ENCODE measurements at places on chromosomes 1 and 21.

DNA sequence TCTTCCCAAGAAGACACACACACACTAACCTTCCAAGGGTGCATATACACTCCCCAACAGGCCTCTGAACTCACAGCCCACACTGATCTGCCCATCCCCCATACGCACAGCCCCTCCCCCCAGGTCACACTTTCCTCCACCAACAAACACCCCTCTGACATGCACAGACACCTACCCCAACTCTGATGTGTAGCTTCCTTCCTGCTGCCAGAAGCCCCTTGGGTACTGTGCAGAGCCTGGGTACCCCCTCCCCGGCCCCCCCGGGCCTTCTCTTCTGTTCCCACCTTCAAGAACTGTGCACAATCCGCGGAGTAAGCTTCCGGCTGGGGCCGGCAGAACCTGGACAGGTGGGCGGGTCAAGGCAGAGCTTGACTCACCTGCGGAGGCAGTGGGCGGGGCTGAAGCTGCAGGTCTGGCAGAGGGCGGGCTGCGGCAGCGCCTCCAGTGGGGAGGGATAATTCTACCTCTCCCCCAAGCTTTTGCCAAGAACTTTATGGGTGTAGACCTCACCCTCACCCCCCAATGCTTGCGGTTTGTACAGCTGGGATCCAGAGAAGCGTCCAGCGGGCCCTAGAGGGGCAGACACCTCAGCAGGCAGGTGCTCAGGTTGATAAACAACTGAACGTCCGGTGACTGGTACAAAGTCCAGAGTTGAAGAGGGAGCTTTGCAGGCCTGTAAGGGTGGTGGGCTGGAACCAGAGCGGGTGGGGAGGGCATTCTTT, at the start of gene C1orf210:
Gene C1orf210 (minus strand): TSS at position 313 of the 722 bp plus-strand sequence. CDS start 2,311 bp downstream, outside the sequence.
- H3K36me3 ChIP-seq, result no peaks in the 10 kb centered on the region
- no peaks in the 10 kb centered on the region for H3K27me3 ChIP-seq
- no peaks in the 10 kb centered on the region for H3K4me1 ChIP-seq
- DNase-seq, result no peak
- H3K4me3 ChIP-seq, result no peak within 1 kb of the TSS

DNA sequence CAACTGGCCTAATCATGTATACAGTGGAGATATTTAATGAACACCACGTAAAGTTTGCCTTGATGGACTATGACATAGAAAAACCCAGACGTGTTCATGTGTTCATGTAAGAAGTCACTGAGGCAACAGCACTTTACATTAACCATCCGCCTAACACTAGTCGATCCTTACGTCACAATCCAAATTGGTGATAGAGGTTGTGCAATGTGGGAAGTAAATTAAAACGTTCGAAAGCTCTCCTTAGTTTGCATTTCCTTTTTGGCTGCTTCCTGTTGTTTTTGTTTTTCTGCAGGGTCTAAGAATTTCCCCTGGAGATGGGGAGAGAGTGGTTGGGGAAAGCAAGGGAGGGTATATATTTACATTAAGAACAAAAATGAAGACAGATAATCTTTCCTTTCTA, 587.5 kb upstream of the ADGRL2 start:
- H3K27me3 ChIP-seq, result no peaks in the 10 kb centered on the region
- no peaks in the 10 kb centered on the region for H3K4me1 ChIP-seq
- no peaks in the 10 kb centered on the region for H3K36me3 ChIP-seq
- no peak overlapping the region for H3K4me3 ChIP-seq

- H3K27ac ChIP-seq, result no peak overlapping the region
- H3K36me3 ChIP-seq, result peaks cover 3% of the 10 kb centered on the region
- H3K4me3 ChIP-seq, result no peak overlapping the region
- H3K27me3 ChIP-seq, result no peaks in the 10 kb centered on the region
- no peak for DNase-seq
These were observed 55.7 kb upstream of the UBE2U start for GRCh38 chr1:64147759-64148158.

DNA sequence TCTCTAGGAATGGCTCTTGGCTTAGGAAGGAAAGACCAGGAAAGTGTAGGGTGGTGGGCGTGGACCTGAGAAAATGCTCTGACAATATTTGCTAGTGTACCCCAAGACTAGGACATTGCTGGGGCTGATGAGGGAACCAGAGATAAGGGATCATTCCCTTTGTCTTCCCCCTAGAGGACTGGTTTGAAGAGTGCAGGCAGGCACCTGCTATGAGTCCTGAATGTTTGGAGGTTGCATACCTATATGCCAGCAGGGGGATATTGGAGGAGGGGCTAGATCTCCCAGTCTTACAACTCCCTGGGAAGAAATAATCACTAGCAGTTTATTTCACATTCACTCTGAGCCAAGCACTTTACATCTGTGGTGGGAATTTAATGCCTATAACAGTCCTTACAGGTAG, 6.0 kb upstream of the BCL10 start:
- H3K4me3 ChIP-seq, result no peak overlapping the region
- peaks cover 10% of the 10 kb centered on the region for H3K4me1 ChIP-seq
- H3K27me3 ChIP-seq, result no peaks in the 10 kb centered on the region

- no peak for DNase-seq
- H3K4me3 ChIP-seq, result no peak overlapping the region
- no peak overlapping the region for H3K27ac ChIP-seq
- H3K4me1 ChIP-seq, result no peaks in the 10 kb centered on the region
- no peaks in the 10 kb centered on the region for H3K27me3 ChIP-seq
- H3K36me3 ChIP-seq, result no peaks in the 10 kb centered on the region
These were observed 8.9 kb upstream of the LHX8 start for GRCh38 chr1:75125161-75125726.

- DNase-seq, result no peak
- H3K4me1 ChIP-seq, result peaks cover 41% of the 10 kb centered on the region
- H3K4me3 ChIP-seq, result no peak overlapping the region
- no peak overlapping the region for H3K27ac ChIP-seq
- H3K27me3 ChIP-seq, result no peaks in the 10 kb centered on the region
- no peaks in the 10 kb centered on the region for H3K36me3 ChIP-seq
These were observed 90.1 kb downstream of the PLXNA2 start for GRCh38 chr1:208154040-208154439.

DNA sequence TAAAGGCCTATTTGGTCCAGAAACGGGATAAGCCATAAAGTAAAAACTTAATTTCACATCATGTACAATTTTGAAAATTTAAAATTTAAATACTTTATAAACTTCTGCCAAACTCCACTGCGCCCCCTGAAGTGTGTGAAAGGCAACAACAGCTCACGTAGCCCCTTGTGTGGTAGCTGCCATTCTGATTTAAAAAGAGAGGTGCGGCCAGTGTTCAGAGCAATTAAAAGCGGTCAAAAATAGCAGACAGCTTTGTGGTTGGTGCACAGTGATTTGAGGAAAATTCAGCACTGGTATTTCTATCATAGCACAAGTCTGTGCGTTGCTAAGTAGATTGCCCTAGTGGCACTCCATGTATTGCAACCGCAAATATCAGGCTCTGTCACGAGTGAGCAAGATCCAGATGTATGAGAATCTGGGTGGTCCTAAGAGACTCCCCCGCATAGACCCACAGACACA, 122.5 kb downstream of the ATG4C start:
- H3K4me3 ChIP-seq, result no peak overlapping the region
- no peak overlapping the region for H3K27ac ChIP-seq
- no peaks in the 10 kb centered on the region for H3K27me3 ChIP-seq
- H3K36me3 ChIP-seq, result no peaks in the 10 kb centered on the region

DNA sequence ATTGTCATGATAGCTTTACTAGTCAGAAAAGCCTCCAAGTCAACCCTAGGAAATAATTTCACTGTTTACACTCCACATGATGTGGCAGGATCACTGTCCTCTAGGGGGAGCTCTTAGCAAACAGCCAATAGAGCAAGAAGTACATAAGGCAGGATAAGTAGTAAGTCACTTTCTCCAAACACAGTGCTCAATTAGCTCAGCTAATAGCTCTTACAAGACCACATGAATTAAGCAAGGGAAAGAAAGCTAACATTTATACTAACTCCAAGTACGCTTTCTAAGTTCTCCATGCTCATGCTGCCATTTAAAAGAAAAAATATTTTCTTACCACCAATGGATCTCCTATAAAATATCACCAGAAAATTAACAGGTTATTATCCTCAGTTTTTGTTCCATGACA, 66.9 kb upstream of the LRIF1 start:
- H3K4me3 ChIP-seq, result no peak overlapping the region
- no peak overlapping the region for H3K27ac ChIP-seq
- DNase-seq, result no peak
- H3K27me3 ChIP-seq, result no peaks in the 10 kb centered on the region

DNA sequence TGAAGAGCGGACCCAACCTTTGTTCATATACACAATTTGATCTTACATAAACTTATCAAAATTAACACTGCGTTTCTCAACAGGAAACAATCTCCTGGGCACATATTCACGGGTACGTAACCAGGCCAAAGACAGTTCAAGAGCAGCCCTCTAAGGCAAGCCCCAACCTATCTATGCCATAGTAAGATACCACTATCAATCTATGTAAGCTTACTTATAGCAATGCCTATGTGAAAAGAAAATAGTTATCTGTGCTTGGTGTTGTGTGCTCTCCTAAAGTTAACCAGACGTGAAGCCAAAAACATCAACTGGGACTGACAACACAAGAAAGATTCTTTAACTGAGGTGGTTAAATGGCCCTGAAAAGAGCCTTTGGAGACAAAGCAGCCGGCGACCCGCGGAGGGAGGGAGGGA, 49.4 kb upstream of the BOLA1 start:
- peak overlapping the region; percentile 80 for H3K27ac ChIP-seq
- no peak for DNase-seq
- H3K27me3 ChIP-seq, result no peaks in the 10 kb centered on the region
- H3K4me3 ChIP-seq, result peak overlapping the region; percentile 71
- H3K36me3 ChIP-seq, result no peaks in the 10 kb centered on the region
- H3K4me1 ChIP-seq, result peaks cover 38% of the 10 kb centered on the region

GRCh38 chr1:20507564-20508410, at the start of gene MUL1:
Gene MUL1 (minus strand): TSS chr1:20508151. CDS start chr1:20508024, 127 bp downstream.
- no peaks in the 10 kb centered on the region for H3K36me3 ChIP-seq
- H3K27me3 ChIP-seq, result no peaks in the 10 kb centered on the region
- peaks cover 24% of the 10 kb centered on the region for H3K4me1 ChIP-seq
- peak within 1 kb of the TSS; percentile 94 for H3K4me3 ChIP-seq
- peak within 1 kb of the TSS; percentile 68 for H3K27ac ChIP-seq
- peak; percentile 90 for DNase-seq

- H3K4me1 ChIP-seq, result peaks cover 17% of the 10 kb centered on the region
- H3K27me3 ChIP-seq, result no peaks in the 10 kb centered on the region
- H3K36me3 ChIP-seq, result no peaks in the 10 kb centered on the region
- DNase-seq, result peak; percentile 42
These were observed 41.2 kb upstream of the RAB4A start for GRCh38 chr1:229229721-229230139.

DNA sequence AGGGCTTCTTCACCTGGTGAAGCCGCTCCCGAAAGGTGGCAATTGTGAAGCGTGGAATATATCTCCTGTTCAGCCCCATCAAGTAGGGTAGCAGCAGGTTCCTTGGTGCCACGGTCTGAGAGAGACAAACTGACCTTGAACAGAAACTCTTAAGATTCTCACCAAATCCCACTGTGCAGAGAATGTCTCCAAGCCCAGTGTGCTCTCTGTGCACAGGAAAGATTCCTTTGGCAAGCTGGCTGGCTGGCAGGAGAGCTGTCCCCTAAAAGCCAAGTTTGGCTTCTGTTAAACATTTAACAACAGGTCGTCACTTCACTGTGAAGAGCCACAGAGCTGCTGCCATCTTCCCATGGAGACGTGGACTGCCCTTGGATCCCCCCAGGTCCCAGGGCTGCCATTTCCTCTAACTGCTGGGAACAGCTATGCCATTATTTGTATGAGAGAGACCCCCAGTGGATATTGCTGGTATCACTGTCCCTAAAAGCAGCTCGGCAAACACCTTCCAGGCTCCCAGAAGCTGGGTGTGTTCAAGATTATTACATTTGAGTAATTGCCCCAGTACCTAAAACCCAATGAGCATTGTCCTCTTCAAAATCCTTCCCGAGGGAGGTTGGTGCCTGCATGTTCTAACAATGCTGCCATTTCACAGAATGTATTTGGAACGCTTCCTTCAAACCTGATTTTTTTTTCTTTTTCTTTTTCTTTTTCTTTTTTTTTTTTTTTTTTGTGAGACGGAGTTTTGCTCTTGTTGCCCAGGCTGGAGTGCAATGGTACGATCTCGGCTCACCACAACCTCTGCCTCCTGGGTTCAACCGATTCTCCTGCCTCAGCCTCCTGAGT, 71.8 kb downstream of the CD58 start:
- H3K27ac ChIP-seq, result no peak overlapping the region
- peaks cover 7% of the 10 kb centered on the region for H3K4me1 ChIP-seq
- DNase-seq, result no peak

GRCh38 chr1:37641059-37641458, 6.4 kb upstream of the RSPO1 start:
- H3K4me1 ChIP-seq, result no peaks in the 10 kb centered on the region
- H3K27me3 ChIP-seq, result no peaks in the 10 kb centered on the region
- H3K4me3 ChIP-seq, result no peak overlapping the region
- DNase-seq, result no peak

DNA sequence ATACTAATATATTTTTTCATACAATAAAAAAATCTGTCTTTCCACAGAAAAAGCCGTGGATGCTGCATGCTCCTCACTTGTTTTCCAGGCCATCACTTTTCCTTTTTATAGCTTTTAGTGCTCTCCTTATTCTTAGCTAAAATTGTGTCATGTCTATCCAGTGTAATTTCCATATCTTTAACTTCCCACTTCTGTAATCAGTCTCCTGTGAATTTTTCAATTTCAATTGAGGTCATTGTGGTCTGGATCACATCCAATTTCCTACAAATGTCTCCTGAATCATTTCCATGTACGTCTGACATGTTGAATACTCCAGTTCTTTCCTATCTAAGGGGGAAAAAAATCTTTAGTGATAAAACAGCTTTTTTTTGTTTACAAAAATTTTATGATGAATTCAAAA, 838.2 kb upstream of the B3GALT2 start:
- no peaks in the 10 kb centered on the region for H3K27me3 ChIP-seq
- no peaks in the 10 kb centered on the region for H3K36me3 ChIP-seq

DNA sequence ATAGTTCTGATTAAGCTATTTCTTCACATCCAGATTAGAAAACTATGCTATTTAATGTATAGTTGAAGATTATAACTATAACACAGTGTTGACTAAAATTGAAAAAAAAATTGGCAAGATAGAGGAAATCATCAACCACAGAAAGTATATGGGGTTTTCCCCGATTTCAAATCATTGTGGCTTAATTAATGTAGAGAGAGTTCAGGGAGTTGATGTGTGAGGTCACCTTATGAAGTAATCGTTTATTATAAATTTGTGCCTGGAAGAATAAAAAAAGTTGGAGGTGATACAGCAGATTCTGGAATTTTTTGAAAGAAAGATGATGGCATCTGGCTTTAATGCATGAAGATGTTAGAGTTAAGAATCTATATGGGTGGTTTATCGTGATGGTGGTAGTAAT, 84.3 kb downstream of the PTGS2 start:
- H3K4me1 ChIP-seq, result no peaks in the 10 kb centered on the region
- no peaks in the 10 kb centered on the region for H3K36me3 ChIP-seq
- no peak for DNase-seq
- no peak overlapping the region for H3K4me3 ChIP-seq
- no peak overlapping the region for H3K27ac ChIP-seq
- H3K27me3 ChIP-seq, result no peaks in the 10 kb centered on the region

DNA sequence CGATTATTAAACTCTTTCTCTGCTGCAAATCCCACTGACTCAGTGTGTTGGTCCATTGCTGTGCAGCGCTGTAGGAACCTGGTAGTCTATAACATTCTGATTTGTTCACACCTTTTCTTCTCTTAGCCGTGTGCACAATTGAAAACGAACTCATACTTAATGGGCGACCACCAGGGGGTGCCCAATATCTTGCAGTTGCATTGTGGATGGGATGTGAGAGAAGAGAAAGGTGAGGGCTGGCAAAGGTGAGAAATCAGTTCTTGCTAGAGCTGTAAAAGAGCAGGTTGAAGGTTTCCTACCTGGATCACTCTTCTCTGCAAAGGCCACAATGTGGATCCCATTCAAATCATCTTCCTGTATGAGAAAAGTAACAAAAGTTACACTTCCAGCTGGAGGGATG, 51.0 kb downstream of the CASQ2 start:
- no peaks in the 10 kb centered on the region for H3K36me3 ChIP-seq
- H3K4me3 ChIP-seq, result no peak overlapping the region
- H3K4me1 ChIP-seq, result no peaks in the 10 kb centered on the region
- no peaks in the 10 kb centered on the region for H3K27me3 ChIP-seq
- DNase-seq, result no peak
- H3K27ac ChIP-seq, result no peak overlapping the region

Data from thoracic aorta (tissue), 2 donors.